ENCODE measurements at places on chromosomes 1 and 21. TPM values are rescaled to one million over a fixed set of nuclear protein-coding genes. Genes with fewer than 3 reads are reported as not detected.

Gene SAMD13
- total RNA-seq: 1.5 TPM

Gene GABPB2
- total RNA-seq: 11.9 TPM

Gene PRAMEF8
- not detected for total RNA-seq

Gene RGS13
- not detected for total RNA-seq

Gene CFHR3
- not detected for total RNA-seq

- DNase-seq: peak; percentile 5
- no peaks in the 10 kb centered on the region for H3K4me1 ChIP-seq
- H3K27me3 ChIP-seq: no peaks in the 10 kb centered on the region
- no peak overlapping the region for H3K27ac ChIP-seq
These were observed 49.1 kb downstream of the WNT9A start for GRCh38 chr1:227898502-227899140.

GRCh38 chr1:67217417-67217816 lies 51.2 kb downstream of the IL23R start:
- H3K4me1 ChIP-seq: no peaks in the 10 kb centered on the region
- no peaks in the 10 kb centered on the region for H3K36me3 ChIP-seq
- H3K27ac ChIP-seq: no peak overlapping the region
- no peak for DNase-seq
- no peaks in the 10 kb centered on the region for H3K27me3 ChIP-seq
- H3K4me3 ChIP-seq: no peak overlapping the region

GRCh38 chr1:111602302-111602701 lies 17.3 kb upstream of the RAP1A start:
- DNase-seq: no peak
- H3K27me3 ChIP-seq: no peaks in the 10 kb centered on the region
- H3K4me3 ChIP-seq: no peak overlapping the region
- no peaks in the 10 kb centered on the region for H3K36me3 ChIP-seq

DNA sequence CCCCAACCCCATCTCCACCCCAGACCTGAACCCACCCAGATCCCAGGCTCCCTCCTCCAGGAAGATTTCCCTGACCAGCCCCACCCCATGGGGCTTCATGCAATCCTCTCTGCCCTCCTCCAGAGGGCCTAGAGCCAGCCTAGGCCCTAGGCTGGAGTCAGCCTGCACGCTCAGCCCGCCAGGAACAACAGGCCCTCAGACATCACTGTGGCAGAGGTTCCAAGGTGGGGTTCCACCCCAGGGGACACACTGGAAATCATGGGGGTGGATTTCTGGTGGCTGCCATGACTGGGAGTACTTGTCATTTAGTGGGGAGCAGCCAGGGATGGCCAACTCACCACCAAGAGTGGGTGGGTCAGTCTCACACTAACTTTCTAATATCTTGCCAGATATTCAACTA lies 122.0 kb downstream of the GLIS1 start:
- H3K27me3 ChIP-seq: no peaks in the 10 kb centered on the region
- no peaks in the 10 kb centered on the region for H3K4me1 ChIP-seq
- no peaks in the 10 kb centered on the region for H3K36me3 ChIP-seq
- no peak for DNase-seq
- H3K27ac ChIP-seq: no peak overlapping the region
- no peak overlapping the region for H3K4me3 ChIP-seq

- no peak overlapping the region for H3K27ac ChIP-seq
- no peaks in the 10 kb centered on the region for H3K4me1 ChIP-seq
- no peak for DNase-seq
- H3K36me3 ChIP-seq: no peaks in the 10 kb centered on the region
- H3K27me3 ChIP-seq: no peaks in the 10 kb centered on the region
These were observed 303.4 kb upstream of the PRMT6 start for GRCh38 chr1:106753066-106753465.

- no peak for DNase-seq
- no peaks in the 10 kb centered on the region for H3K27me3 ChIP-seq
- no peaks in the 10 kb centered on the region for H3K36me3 ChIP-seq
- H3K4me1 ChIP-seq: peaks cover 25% of the 10 kb centered on the region
- H3K4me3 ChIP-seq: no peak overlapping the region
These were observed 34.3 kb upstream of the FGGY start for GRCh38 chr1:59262631-59263030.

- no peaks in the 10 kb centered on the region for H3K27me3 ChIP-seq
- H3K4me3 ChIP-seq: no peak overlapping the region
- H3K36me3 ChIP-seq: no peaks in the 10 kb centered on the region
- no peak overlapping the region for H3K27ac ChIP-seq
These were observed 235.4 kb downstream of the TPR start for GRCh38 chr1:186139701-186140100.

DNA sequence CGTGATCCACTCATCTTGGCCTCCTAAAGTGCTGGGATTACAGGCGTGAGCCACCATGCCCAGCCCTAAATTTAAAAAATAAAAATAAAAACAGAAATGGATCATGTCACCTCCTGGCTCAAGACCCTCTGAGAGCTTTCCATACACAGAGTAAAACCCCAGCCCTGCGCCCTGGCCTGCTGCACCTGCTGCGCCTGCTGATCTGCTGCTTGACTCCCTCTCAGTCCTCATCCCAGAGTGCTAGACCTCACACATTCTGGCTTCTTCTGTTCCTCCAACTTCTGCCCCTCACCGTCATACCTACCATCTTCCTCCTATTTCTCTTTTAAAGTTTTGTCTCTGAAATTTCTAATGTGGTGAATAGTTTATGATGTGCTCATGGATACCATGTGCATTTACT lies 42.7 kb upstream of the DIPK1A start:
- peaks cover 10% of the 10 kb centered on the region for H3K4me1 ChIP-seq
- no peak for DNase-seq
- H3K4me3 ChIP-seq: no peak overlapping the region
- no peaks in the 10 kb centered on the region for H3K36me3 ChIP-seq
- no peaks in the 10 kb centered on the region for H3K27me3 ChIP-seq

DNA sequence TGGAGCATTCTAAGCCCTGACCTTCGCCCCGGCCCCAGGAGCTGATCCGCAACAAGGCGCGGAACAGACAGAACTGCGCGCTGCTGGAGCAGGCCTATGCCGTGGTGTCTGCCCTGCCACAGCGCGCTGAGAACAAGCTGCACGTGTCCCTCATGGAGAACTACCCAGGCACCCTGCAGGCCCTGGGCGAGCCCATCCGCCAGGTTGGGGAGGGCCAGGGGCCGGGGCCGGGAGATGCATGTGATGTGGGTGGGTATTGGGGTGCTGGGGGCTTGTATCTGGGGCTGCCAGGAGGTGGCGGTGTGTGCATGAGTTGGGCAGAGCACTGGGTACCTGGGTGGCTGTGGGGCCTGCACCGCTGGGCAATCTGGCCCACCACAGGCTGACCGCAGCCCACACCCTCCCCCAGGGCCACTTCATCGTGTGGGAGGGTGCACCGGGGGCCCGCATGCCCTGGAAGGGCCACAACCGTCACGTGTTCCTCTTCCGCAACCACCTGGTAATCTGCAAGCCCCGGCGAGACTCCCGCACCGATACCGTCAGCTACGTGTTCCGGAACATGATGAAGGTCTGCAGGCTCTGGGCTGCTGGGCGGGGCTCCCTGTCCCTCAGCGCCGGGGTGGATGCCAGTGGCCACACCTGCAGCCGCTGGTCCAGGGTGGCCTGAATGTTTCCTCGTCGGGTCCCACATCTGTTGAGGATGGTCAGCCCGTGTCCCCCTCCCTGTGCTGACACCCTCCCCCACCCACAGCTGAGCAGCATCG lies 65.8 kb downstream of the TRIM11 start:
- DNase-seq: peak; percentile 8
- H3K36me3 ChIP-seq: peaks cover 97% of the 10 kb centered on the region
- peaks cover 8% of the 10 kb centered on the region for H3K4me1 ChIP-seq
- peak overlapping the region; percentile 29 for H3K27ac ChIP-seq
- H3K27me3 ChIP-seq: no peaks in the 10 kb centered on the region
- no peak overlapping the region for H3K4me3 ChIP-seq

GRCh38 chr21:36735201-36735515 lies 36.2 kb downstream of the SIM2 start:
- no peak overlapping the region for H3K27ac ChIP-seq
- H3K27me3 ChIP-seq: peaks cover 14% of the 10 kb centered on the region
- no peak overlapping the region for H3K4me3 ChIP-seq
- no peaks in the 10 kb centered on the region for H3K4me1 ChIP-seq
- no peak for DNase-seq
- no peaks in the 10 kb centered on the region for H3K36me3 ChIP-seq

DNA sequence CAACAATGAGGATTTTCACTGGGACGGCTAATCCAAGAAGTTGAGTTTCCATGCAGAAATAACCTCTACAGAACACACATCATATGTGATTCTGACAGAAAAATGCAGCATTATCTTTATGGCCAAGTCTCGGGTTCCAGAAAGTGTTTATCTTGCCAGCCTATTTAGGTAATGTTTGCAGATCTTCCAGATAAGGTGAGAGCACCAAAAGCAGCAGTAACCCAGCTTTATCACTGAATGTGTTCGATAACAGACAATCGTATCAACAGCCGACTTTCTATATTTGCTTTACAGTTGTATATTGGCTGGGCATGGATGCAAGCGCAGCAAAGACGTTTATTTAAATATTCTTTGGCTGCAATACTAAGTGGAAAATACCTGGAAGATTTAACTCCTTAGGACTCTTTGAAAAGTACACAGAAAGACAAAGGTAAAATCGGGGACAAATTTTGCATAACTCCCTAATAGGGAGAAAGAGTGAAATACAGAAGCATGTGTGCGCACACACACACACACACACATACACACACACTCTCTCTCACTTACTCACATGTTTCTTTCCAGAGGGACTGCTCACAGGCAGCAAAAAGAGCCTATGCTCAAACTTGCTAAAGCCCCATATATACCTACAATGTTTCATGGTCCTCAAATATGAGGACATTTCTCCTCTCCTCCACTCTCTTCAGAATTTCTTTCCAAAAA lies 3.0 kb upstream of the CTSK start:
- H3K27ac ChIP-seq: no peak overlapping the region
- no peaks in the 10 kb centered on the region for H3K36me3 ChIP-seq
- H3K27me3 ChIP-seq: no peaks in the 10 kb centered on the region
- DNase-seq: no peak
- H3K4me3 ChIP-seq: no peak overlapping the region
- H3K4me1 ChIP-seq: peaks cover 3% of the 10 kb centered on the region

- no peaks in the 10 kb centered on the region for H3K27me3 ChIP-seq
- no peak overlapping the region for H3K27ac ChIP-seq
- no peak for DNase-seq
- no peaks in the 10 kb centered on the region for H3K4me1 ChIP-seq
- no peak overlapping the region for H3K4me3 ChIP-seq
- H3K36me3 ChIP-seq: no peaks in the 10 kb centered on the region
These were observed 94.7 kb downstream of the LIPI start for GRCh38 chr21:14116080-14116481.

DNA sequence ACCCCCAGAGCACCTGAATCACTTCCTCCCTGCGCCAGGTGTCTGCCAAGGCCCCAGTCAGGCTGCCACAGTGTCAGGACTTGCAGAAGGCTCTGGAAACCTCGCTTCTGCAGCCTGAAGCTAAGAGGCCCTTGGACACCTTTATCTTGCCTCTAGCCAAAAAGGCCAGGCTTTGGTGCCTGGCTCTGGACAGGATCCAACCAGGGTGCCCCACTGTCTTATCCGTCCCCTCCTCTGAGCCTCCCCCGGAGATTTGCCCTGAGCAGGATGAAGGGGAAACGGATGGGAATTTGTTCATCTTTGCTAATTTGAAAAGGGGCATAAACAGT lies 12.8 kb upstream of the CLSTN1 start:
- H3K4me3 ChIP-seq: no peak overlapping the region
- H3K27ac ChIP-seq: no peak overlapping the region
- H3K27me3 ChIP-seq: no peaks in the 10 kb centered on the region
- DNase-seq: no peak
- H3K36me3 ChIP-seq: no peaks in the 10 kb centered on the region

DNA sequence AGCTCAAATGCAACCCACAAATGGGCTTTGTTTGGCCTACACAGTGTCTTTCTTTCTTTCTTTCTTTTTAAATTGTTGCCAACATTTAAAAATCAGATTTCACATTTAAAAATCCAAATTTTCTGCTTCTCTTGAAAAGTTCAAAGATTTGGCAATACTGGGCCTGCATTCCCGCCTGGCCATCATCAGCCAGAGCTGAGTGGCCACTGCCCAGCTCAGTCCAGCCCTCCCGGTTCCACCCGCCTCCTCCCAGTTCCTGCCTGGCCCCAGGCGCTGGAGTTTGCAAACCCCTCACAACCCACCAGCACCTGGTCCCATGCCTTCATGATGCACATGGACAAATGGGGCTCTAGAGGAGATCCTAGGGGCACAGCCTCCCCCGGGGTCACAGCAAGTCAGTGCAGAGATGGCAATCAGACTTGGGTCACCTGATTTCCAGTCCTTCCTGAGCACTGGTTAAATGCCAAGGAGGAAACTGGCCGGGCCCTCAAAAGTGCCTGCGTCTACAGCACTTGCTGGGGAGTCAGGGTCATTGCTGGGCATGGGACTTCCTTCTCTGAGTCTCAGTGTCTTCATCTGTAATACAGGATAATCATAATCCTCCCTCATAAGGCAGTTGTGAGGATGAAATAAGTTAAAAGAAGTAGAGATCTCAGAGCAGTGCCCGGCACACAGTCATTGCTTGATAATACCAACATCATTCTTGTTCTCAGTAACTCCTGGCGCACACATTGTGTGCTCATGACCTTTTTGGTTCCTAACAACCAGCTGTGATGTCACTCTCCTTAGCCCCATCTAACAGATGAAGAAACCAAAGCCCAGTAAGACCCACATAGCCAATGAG lies 41.0 kb upstream of the LAPTM5 start:
- peaks cover 26% of the 10 kb centered on the region for H3K4me1 ChIP-seq
- no peaks in the 10 kb centered on the region for H3K36me3 ChIP-seq
- H3K27me3 ChIP-seq: no peaks in the 10 kb centered on the region
- peak; percentile 50 for DNase-seq
- H3K27ac ChIP-seq: peak overlapping the region; percentile 21
- H3K4me3 ChIP-seq: no peak overlapping the region

All from gastrocnemius medialis (tissue), 4 donors.